Lung (tissue), 17 donors: ENCODE measurements at places on chromosomes 1 and 21. TPM values are rescaled to one million over a fixed set of nuclear protein-coding genes. Genes with fewer than 3 reads are reported as not detected.
A peak's percentile ranks its signal among the peaks of the same experiment; 100 is the strongest.

DNA sequence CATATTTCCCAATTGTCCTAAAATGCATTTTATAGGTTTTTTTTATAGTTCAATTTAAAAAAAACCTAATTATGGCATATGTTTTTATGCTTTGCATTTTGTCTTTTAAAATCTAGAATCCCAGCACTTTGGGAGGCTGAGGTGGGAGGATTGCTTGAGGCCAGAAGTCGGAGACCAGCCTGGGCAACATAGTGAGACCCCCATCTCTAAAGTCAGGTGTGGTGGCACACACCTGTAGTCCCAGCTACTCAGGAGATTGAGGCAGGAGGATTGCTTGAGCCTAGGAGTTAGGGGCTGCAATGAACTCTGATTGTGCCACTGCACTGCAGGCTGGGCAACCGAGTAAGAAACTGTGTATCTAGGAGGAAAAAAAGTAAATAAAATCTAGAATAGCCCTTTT is 137.2 kb upstream of the POU3F1 start:
- no peak overlapping the region for H3K27ac ChIP-seq
- no peak overlapping the region for H3K4me3 ChIP-seq
- H3K4me1 ChIP-seq = peaks cover 15% of the 10 kb centered on the region
- H3K27me3 ChIP-seq = no peaks in the 10 kb centered on the region

Gene TNFAIP8L2
- total RNA-seq = 11.3 TPM

Gene S100B
- 3.2 TPM for total RNA-seq

DNA sequence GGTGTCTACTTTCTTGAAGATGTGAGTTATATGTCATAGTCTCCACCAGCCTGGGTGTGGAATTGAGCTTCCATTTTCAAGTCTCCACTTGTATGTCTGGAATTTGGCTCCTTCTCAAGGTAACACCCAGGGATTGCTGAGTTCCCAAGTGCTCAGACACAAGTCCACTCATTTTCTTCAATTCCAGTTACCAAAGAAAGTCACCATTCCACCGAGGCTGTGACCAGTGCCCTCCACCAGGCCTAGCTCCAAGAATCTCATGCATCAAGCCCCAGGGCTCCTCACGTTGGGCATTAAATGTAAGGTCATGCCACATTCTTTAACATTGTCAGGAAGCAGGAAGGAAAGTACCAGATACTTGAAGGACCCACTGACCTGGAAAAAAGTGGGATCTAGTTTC is 2.4 kb upstream of the RAB4A start:
- no peak overlapping the region for H3K27ac ChIP-seq
- no peak overlapping the region for H3K4me3 ChIP-seq
- no peaks in the 10 kb centered on the region for H3K27me3 ChIP-seq
- no peaks in the 10 kb centered on the region for H3K36me3 ChIP-seq
- H3K4me1 ChIP-seq = peaks cover 14% of the 10 kb centered on the region

GRCh38 chr1:198598796-198599321 is 40.0 kb upstream of the PTPRC start:
- H3K27ac ChIP-seq = no peak overlapping the region
- no peaks in the 10 kb centered on the region for H3K27me3 ChIP-seq
- no peak for DNase-seq
- H3K36me3 ChIP-seq = no peaks in the 10 kb centered on the region
- H3K4me3 ChIP-seq = no peak overlapping the region

DNA sequence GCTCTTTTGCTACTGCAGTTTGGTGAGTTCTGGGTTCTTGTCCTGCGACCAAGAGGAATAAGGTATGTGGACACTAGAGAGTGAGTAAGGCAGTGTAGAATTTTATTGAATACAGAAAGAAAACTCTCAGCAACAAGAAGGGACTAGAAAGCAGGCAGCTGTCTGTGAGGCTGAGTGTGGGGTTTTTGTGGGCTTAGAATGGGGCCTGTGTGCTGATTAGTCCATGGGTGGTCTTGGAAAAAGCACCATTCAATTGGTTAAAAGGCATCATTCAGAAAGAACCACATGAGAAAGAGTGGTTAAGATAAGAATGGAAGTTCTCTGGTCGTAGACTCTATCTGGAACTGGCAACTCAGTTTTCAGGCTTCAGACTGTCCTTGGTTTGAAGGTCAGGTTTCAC is 298.8 kb downstream of the TGFB2 start:
- DNase-seq = no peak
- H3K4me1 ChIP-seq = no peaks in the 10 kb centered on the region
- H3K27ac ChIP-seq = no peak overlapping the region
- no peak overlapping the region for H3K4me3 ChIP-seq

DNA sequence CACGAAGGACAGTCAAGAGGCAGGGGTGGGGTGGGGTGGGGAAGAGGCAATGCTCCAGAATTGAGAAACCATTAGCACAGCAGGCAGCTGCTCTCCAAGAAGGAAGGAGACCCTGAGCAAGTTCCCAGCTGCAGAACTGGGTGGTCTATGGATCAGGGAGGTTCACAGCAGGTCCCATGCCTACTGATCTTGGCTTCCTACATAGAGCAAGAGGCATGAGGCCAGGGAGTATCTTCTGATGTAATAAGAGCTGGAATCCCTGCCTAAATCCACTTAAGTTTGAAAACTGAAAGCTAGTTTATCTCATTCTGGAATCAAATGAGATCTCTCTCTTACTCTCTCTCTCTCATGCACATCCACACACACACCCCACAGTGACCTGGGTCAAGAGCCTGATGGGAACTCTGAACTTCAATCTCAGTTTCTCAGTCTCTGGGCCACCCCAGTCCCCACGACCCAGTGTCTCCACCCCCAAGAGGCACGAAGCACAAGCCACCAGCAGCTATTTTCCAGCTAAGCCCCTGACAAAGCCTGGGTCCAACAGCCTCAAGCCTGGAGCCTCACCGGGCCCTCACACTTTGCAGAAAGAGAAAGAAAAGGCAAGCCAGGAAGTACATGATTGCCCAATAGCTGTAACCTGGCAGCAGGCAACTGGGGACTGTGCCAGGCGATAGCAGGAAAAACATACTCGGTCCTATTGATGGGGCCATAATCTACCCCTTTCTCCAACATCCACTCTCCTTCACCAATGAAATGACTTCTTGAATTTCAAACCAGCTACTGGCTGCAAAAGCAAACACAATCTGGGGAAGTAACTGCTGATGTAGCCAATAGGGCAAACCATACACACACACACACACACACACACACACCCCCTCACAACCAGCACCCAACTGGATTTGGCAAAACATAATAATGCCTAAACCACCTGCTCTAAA is 2.2 kb downstream of the NUAK2 start:
- peaks cover 15% of the 10 kb centered on the region for H3K4me1 ChIP-seq

DNA sequence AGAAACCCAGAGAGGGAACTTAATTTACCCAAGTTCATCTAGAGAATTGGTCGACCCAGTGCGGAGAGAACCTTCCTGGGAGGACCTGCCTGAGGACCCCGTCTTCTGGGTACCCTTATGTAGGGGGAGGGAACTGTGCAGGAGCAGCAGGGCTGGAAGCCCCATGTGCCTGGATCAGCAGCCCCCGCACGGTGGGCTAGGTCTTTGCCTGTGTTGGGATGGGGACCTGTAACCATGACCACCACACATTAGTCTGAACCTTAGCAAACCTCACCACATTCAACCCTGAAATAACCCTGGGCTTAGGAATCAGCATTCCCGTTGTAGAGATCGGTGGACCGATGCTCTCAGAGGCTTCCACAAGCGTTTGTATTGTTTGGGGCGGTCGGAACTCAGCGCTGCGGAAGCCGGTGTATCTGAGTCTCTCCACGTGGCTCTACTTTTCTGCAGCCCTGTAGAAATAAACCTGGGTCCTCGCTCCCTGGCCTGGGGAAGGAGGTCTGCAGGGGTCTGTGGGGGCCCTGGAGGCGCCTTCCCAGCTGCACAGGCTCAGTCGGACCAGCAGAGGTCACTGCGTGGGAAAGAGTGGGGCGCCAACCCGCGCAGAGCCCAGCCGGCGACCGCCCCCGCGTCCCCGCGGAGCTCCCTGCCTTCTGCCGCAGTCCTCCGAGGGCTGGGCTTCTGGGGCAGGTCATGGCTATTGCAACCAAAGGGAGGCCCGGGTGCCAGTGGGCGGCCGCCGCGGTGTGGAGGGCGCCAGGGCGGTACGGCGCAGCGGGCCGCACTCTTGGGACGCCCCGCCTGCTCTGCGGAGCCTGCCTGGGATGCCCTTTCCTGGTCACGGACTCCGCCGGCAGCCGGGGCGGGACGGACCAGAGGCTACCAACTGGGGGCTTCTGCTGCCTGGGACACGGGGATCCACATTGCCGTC is 36.2 kb upstream of the KCNA10 start:
- peak; percentile 53 for DNase-seq
- H3K36me3 ChIP-seq = no peaks in the 10 kb centered on the region
- H3K4me3 ChIP-seq = no peak overlapping the region
- H3K27ac ChIP-seq = no peak overlapping the region
- H3K27me3 ChIP-seq = no peaks in the 10 kb centered on the region

DNA sequence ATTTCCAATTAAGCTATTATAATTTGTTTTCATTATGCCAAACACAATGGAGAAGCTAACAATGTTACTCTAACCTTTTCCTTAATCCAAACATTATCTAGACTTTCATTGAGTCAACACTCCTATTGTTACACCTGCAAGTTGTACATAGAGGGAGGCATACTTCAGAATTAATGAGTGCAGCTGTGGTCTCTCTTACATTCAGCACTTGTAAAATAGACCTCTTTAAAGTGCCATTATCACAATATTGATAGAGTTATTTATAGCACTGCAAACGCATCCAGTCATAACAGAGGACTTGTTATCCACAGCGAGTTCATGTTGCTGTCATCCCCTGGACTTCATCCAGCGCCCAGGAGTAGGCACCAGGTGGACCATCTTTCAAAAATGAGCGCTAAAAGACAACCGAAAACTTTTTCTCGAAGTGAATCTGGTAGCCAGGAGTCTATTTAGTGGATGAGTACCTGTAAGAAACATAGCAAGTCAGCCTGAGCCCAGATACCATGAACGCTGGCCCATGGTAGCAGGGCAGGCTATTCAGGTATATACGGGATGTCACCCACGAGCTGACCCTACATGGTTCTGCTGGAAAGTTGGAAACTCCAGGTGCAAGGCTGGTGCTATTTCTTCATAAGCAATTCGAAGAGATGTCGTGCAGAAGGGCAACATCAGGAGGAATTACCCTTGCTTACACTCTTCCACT is 70.6 kb upstream of the NFIA start:
- no peak overlapping the region for H3K27ac ChIP-seq
- no peak for DNase-seq
- no peak overlapping the region for H3K4me3 ChIP-seq
- no peaks in the 10 kb centered on the region for H3K27me3 ChIP-seq
- H3K4me1 ChIP-seq = no peaks in the 10 kb centered on the region
- H3K36me3 ChIP-seq = no peaks in the 10 kb centered on the region

Gene NFIA
- total RNA-seq = 60.9 TPM

Gene PPOX
- 33.1 TPM for total RNA-seq

GRCh38 chr1:71783071-71783470 is 499.3 kb downstream of the NEGR1 start:
- no peak overlapping the region for H3K4me3 ChIP-seq
- no peaks in the 10 kb centered on the region for H3K36me3 ChIP-seq
- DNase-seq = peak; percentile 10
- no peaks in the 10 kb centered on the region for H3K27me3 ChIP-seq
- H3K4me1 ChIP-seq = no peaks in the 10 kb centered on the region
- H3K27ac ChIP-seq = no peak overlapping the region

Gene NGF
- 0.52 TPM for total RNA-seq

- DNase-seq = peak; percentile 28
- H3K27me3 ChIP-seq = no peaks in the 10 kb centered on the region
- H3K27ac ChIP-seq = no peak overlapping the region
- no peaks in the 10 kb centered on the region for H3K36me3 ChIP-seq
Measured at GRCh38 chr1:72557446-72558049, 275.2 kb upstream of the NEGR1 start.

DNA sequence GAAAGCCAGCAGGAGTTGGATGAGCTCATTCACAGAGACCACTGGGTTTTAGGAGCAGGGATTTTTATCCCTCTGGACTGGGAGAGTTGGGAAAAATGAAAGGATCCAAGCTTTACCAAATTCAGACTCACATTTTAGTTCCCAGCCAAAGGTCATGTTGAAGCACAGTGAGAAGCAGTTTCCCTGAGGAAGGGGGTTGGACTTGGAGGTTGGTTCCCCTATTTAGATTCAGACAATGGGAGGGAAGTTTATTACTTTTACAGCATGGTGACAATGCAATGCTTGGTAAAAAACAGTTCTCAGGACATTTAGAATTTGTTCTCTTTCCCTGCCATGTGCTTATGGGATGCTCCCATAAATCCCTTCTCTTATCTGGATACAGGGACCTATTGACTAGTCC is 57.3 kb upstream of the ZNF648 start:
- no peaks in the 10 kb centered on the region for H3K4me1 ChIP-seq
- no peak for DNase-seq
- no peak overlapping the region for H3K4me3 ChIP-seq
- no peaks in the 10 kb centered on the region for H3K27me3 ChIP-seq
- H3K36me3 ChIP-seq = no peaks in the 10 kb centered on the region
- no peak overlapping the region for H3K27ac ChIP-seq

- no peaks in the 10 kb centered on the region for H3K4me1 ChIP-seq
- H3K4me3 ChIP-seq = no peak overlapping the region
- no peaks in the 10 kb centered on the region for H3K36me3 ChIP-seq
- no peak for DNase-seq
Measured at GRCh38 chr1:119312500-119312899, 56.1 kb upstream of the HAO2 start.

DNA sequence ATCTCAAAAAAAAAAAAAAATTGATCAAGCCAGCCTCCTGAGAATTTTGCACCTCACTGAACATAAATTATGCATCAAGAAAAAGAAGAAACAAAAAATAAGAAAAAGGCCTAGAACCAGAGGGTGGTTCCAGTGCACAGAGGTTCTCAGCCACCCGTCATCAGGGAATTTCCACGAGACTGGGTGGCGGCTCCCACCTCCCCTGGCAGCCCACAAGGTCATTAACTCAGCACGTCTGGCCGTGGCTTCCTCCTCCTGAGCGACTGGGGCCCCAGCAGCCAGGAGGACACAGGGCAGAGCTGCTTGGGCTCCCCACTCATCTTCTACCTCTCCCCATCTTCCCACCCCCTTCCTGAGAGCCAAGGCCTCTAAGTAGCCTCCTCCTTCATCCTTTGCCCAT is 15.7 kb upstream of the TMEM51 start:
- DNase-seq = no peak
- H3K27ac ChIP-seq = no peak overlapping the region
- no peaks in the 10 kb centered on the region for H3K36me3 ChIP-seq
- H3K4me1 ChIP-seq = no peaks in the 10 kb centered on the region
- H3K4me3 ChIP-seq = no peak overlapping the region

DNA sequence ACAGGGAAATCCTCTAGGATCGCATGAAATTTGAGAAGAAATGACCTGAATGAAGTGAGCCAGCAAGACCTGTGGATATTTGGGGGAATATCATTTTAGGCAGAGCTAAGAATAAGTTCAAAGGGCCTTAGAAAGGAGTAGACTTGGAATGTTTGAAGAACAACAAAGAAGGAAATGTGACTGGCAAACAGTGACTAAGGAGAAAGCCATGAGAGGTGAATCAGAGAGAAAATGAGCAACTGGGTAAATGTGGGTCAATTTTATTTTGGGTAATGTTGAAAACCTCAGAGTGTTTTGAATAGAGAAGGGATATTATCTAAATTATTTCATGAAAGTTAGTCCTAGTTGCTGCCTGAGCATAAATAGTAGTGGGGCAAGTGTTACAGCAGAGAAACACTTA is 672.8 kb downstream of the LMO4 start:
- no peak overlapping the region for H3K4me3 ChIP-seq
- H3K27ac ChIP-seq = no peak overlapping the region
- no peaks in the 10 kb centered on the region for H3K4me1 ChIP-seq
- no peaks in the 10 kb centered on the region for H3K36me3 ChIP-seq

Gene IL24
- total RNA-seq = not detected

- H3K4me3 ChIP-seq = no peak overlapping the region
- no peaks in the 10 kb centered on the region for H3K4me1 ChIP-seq
- H3K27me3 ChIP-seq = no peaks in the 10 kb centered on the region
- no peak overlapping the region for H3K27ac ChIP-seq
Measured at GRCh38 chr1:76948846-76949245, 81.6 kb downstream of the ST6GALNAC5 start.
